Motor neuron (in vitro differentiated cells): ENCODE measurements at places on chromosomes 16 and 17. TPM values are rescaled to one million over a fixed set of nuclear protein-coding genes. Genes with fewer than 3 reads are reported as not detected.

ZNF750 gene
- total RNA-seq: 0.07 and 0.82 TPM in 2 replicates

EFCAB5 gene
- total RNA-seq: 0.27 TPM in 1 of 2 replicates, not detected in the other

SBK1 gene
- 36.8 and 39.7 TPM in 2 replicates for total RNA-seq

STARD3 gene
- 35.5 and 36.3 TPM in 2 replicates for total RNA-seq

ABCA6 gene
- 0.19 and 0.27 TPM in 2 replicates for total RNA-seq

KRTAP3-1 gene
- not detected in 2 replicates for total RNA-seq

SEPTIN12 gene
- total RNA-seq: 0.61 TPM in 1 of 2 replicates, not detected in the other

DNA sequence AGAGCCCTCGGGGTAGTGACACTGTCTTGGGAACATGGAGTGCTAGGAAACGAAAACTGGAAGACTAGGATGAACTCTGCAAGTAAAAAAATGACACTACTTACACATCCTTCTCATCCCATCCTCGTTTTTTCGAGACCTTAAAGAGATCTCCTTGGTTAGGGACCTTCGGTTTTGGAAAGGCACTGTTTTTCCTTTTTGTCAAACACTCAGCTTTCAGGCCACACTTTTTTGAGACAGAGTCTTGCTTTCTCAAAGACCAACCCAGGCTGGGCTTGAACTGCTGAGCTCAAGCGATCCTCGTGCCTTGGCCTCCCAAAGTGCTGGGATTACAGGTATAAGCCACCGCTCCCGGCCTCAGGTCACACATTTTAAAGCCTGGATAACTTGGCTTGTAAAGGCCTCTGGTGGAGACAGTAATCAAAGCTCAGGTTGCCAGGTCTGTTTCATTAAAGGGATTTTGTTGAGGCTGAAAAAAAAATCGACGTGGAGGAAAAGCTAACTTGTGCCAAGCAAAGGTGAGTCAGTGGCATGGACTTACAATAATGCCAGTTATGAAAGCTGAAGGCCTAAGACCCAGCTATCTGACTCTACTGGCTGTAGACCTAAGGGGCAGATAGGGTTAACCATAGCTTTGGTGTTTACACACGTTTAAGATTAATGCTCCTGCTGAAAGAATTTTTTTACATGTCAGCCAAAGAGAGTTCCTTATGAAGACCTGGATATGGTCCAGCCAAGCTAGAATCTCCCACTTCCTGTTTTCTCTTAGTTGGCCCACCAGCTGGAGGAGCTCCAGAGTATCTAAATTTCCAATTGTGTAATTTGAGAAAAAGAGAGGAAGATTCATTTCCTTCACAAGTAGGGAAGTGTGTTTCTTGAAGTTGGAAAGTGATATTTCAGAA lies 823 bp downstream of the NBR1 start:
- ATAC-seq: no peak

DNA sequence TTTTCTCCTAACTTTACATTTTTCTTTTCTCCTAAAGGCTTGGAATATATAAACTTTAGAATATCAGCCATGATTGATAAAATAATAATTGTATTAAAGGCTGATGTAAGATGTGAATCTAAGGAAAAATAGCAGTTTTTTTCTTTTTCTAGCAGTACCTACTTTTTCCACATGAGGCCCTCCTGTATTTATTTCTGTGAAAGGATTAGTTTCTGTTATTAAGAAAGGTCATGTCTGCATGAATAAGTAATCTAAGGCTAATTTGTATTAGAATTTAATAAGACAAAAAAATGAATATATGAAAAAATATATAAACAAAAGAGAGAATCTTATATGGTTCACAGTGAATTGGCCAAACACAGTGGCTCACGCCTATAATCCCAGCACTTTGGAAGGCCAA lies 85.3 kb downstream of the STXBP4 start:
- no peak for ATAC-seq

DNA sequence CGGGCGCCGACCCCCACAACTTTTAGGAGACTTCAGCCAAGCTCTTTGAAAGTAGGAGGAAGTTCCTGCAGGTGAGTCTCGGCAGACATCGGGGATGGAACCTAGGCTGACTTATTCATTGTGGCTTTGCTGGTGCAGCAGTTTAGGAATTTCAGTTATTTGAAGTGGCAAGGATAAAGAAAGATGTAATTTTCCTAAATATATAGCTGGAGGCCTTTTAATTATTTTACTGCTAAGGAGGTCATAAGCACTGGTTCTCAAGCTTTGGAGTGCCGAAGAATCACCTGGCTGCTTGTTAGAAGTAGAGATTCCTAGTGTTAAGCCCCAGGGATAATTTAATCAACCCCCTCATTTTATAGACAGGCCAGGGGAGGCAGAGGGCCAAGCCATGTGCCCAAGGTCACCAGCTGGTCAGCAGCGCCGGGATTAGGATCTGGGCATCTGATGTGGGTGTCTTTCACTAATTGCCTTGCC lies 28.9 kb upstream of the BCAR1 start:
- no peak for ATAC-seq

GRCh38 chr17:35088356-35088880 lies 24.9 kb upstream of the RFFL start:
- ATAC-seq: peak; percentile 44

DNA sequence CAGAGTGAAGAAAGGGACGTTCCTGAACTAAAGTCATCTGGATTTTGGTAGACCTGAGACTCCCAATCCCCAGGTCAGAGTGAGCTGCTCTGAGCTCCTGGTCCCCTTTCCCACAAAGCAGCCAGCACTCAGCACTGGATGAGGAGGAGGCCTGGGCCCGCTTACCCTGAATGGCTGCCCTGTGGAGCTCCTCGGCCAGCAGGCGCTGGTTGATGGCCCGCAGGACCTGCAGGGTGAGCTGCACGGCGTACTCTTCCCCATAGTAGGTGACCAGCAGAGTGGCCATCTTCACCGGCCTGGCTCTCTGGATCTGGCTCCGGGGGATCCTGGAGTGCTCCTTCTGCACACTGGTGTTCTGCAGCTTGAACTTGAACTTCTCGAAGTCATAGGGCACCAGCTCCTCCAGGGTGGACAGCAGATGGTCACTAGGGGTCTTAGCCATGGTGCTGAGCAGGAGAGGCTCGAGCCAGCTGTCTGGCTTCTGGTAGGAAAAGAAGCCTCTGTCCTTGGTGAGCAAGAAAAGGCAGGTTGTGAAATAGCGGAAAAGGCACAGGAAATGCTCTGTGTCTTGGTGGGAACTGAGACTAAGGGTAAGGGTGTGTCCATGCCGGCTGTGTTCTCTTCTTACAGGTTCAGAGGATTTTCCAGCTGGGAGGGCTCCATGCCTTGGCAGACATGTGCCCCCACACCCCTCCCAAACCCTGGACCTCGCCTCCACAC lies at the start of gene MEFV:
Gene MEFV, minus strand, starts transcription at position 488 of the 720 bp plus-strand sequence. Its CDS starts 46 bp downstream, at position 442.
- no peak for ATAC-seq

GRCh38 chr16:48810803-48811453 lies 200.9 kb upstream of the N4BP1 start:
- no peak for ATAC-seq

DNA sequence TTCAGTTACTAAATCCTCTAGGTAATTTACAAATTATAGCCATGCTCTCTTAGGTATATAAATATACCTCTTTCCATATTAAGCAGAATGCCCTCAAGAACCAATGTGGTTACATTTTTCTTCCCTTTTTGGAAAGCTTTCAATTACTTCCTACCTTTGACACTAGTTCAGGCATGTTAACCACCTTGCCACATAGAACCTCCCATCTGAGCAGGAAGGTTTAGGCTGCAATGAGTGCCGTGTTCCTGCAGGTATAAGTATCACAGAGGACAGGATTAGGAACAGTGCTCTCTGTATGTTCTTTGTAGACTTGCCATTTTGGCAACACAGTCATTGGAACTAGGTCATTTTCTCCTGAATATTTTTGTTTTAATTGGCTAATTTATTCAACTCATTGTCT lies 20.1 kb downstream of the KRT25 start:
- no peak for ATAC-seq

DNA sequence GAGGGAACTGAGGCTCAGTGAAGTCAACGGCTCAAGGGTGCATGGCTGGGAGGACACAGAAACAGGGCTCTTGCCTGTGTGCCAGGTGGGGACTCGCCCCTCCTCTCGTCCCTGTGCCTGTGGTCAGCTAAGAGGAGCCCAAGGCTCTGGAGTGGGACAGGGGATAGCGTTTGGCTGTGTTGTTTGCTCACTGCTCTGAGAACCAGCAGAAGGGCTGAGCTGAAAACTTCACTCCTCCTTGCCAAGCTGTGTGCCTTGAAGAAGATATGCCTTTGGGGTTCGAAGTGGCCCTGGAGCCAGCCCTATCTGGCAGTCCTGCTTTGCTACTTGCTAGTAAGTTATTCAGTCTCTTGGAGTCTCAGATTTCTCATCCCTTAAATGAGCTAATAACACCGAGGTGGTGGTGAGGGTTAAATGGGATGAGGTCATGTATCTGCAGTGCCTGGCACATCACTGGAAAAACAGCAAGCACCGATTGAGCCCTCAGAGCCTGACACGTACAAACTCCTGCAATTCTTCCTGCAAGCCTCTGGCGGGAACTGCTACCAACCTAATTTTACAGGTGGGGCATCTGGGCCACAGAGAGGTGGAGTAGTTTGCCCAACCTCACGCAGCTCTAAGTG lies 17.7 kb downstream of the FOXL1 start:
- no peak for ATAC-seq
